Omental fat pad (tissue), 4 donors: ENCODE measurements at places on chromosomes 16 and 17.

GRCh38 chr17:55210292-55210691 is 54.5 kb upstream of the HLF start:
- no peak for DNase-seq

DNA sequence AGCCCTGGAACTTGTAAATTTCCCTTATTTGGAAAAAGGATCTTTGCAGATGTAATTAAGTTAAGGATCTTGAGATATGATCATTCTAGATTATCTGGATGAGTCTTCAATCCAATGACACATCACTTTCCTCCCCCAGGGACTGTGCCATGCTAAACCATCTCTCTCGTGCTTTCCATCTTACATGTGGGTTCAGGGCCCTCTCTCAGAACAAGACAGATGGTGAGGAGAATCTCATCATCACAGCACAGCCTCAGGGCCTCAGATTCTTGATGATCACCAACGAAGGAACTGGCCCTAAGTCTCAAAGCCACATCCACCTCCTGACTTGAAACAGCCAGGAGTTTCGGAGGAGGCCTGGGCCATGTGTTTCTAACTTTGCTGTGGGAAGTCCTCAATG is 78.7 kb downstream of the LITAF start:
- no peak for DNase-seq

DNA sequence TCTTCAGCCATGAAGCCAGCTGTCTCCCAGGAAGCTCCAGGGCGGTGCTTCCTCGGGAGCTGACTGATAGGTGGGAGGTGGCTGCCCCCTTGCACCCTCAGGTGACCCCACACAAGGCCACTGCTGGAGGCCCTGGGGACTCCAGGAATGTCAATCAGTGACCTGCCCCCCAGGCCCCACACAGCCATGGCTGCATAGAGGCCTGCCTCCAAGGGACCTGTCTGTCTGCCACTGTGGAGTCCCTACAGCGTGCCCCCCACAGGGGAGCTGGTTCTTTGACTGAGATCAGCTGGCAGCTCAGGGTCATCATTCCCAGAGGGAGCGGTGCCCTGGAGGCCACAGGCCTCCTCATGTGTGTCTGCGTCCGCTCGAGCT is 14.1 kb downstream of the STH start:
- DNase-seq, result no peak

- no peak for DNase-seq
Measured at GRCh38 chr17:64223931-64224629, 39.0 kb downstream of the TEX2 start.

GRCh38 chr17:4354862-4355514 is 11.5 kb downstream of the UBE2G1 start:
- no peak for DNase-seq
